ENCODE measurements at places on chromosomes 2 and 18.

DNA sequence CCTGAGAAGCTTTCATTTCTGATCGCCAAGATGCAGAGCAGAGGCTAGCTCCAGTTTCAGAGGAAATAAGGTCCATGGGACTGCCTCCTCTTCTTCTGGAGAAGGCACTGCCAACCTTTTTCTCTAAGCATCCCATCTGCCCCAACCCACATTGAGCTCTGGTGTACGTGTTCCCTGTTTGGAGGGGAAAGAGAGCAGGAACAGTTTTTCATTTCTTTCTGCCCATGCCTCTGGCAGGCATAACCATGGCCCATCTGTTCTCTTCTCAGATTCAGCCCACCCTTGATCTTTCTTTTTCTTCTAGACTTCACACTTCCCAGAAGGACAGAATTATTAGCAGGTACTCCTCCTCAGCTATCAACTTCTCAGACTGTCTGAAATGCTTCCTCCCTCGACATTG is 1110.3 kb upstream of the KLHL29 start:
- no peak for DNase-seq

DNA sequence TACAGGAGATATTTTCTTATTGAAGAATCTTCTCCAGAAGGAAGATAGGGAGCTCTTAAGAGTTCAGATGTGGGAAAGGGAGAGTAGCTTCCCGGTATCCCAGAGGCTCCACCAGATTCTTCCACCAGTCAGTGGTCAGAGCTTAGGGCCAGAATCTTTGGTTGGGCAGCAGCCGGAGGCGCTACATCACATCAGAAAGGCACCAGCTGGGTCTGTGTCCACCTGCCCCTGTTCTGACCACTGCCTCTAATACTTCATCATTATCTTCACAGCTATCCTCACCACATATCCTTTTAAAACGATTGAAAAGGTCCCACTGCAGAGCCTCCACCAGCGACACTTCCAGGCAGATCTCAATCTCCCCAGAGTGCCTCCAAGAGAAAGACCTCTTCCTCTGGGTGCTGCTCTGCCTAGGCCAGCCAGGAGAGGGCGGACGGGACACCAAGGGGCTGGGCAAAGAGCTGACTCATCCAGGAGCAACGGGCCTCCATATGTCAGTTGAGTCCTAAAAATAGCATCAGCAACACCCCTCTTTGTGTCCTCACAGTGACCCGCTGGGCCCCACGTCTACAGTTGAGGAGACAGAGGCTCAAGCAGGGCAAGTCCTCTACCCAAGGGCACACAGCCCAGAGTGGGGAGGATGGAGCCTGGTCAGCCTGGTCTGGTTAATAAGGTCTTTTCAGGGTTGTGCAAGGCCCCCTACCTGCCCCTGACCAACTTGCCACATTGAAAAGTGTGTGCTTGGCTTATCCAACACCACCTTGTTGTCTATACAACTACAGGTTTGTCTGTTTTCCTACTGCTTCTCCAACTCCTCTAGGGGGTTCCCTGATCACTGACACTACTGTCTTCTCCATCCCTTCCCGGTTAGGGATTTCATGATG is 81.2 kb downstream of the ADD2 start:
- DNase-seq = no peak

GRCh38 chr2:233225230-233226068 is 26.0 kb upstream of the ATG16L1 start:
- DNase-seq = no peak

DNA sequence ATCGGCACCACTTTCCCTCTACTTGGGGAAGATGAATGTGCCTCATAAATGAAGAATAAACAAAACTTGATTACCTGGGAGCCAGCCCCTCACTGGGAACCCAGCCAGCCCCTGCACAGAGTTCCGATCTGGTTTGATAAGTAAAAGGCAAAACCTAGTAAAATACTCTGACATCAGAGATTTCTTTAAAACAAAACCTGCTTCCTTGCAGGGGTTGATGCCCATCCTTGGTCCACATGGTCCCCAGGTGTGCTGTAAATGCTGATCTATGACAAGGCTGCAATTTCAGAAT is 218.8 kb upstream of the APCDD1 start:
- no peak for DNase-seq

DNA sequence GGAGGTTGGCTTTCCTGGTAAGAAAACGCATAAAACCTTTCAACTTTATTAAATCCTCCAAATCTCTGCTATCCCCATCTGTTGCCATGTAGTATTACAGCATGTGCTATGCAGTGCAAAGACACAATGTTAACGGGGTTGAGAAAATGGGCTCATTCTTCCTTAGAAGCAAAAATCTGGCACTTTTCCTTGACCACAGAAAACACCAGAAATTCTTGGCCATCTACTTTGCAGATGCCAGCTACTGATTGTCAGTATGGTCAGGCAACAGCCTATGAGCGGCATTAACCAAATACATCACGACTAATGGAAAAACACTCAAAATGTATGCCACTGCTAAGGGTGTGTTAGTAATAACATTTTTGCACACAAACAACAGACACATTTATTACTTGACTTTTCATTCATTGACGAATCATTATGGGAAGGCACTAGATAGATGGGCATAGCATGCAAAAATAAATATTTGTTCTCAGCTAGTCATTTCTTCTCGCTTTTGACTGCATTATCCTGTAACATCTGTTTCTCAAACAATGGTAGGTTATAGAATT is 65.2 kb upstream of the CRIM1 start:
- DNase-seq = no peak

GRCh38 chr18:21146016-21146415 is 34.4 kb upstream of the ROCK1 start:
- no peak for DNase-seq

- DNase-seq = no peak
Observed at GRCh38 chr2:40758401-40759155, 306.7 kb upstream of the SLC8A1 start.

DNA sequence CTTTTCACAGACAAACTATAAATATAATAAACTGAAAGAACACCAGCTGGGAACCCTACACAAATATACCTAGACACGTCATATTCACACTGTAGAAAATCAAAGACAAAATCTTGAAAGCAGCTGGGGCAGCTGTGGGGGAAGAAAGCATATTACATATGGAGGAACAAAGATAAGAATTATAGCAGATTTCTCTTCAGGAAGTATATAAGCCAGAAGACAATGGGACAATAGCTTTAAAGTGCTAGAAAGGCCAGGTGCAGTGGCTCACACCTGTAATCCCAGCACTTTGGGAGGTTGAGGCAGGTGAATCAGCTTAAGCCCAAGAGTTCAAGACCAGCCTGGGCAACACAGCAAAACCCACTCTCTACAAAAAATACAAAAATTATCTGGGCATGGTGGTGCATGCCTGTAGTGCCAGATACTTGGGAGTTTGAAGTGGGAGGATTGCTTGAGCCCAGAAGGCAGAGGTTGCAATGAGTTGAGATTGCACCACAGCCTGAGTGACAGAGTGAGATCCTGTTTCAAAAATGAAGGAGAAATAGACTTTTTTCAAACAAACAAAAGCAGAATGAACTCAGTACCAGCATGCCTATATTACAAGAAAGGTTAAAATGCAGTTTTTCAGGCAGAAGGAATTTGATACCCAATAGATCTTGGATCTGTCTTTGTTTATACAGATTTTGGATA is 26.8 kb upstream of the ERCC3 start:
- no peak for DNase-seq

- DNase-seq = no peak
Observed at GRCh38 chr2:64554117-64554516, 30.0 kb downstream of the AFTPH start.

- no peak for DNase-seq
Observed at GRCh38 chr2:42970151-42970550, 177.8 kb upstream of the HAAO start.

- no peak for DNase-seq
Observed at GRCh38 chr2:153477636-153478288, 800 bp downstream of the RPRM start.

- DNase-seq = no peak
Observed at GRCh38 chr2:105886029-105886454, 141.3 kb downstream of the NCK2 start.

DNA sequence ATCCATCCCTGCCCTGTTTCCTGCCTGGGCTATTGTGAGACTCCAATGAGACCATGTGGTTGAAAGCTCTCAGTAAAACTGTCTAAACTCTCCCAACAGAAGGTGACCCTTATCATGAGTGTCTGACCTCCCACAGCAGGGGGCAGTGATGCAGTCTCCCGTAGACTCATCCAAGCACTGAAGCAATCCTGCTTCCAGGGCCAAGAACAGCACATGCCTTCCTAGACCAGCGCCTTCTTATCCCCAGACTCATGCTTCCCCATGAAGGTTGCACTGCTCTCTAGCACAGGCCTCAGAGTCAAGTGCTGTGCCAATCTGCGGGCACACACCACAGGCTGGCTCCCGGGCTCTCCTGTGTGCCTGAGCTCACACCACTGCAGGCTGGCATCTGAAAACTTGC is 112.3 kb downstream of the TNS1 start:
- DNase-seq = no peak

DNA sequence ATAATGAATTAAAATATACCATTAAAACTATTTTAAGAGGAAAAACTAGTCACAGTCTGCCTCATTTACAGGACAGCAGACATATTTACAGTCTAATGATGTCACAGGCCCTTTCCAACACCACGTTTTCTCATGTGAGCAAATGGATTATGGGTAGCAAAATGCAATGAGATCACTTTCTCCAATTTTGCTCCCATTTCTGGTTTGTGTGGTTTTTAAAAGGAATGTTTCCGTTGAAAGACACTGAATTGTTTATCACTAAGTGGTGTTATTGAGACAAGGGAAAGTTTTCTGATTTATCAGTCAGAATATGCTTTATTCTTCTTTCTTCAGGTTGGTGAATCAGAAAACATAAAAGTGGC is 11.4 kb upstream of the NR4A2 start:
- DNase-seq = no peak

All from CD4-positive, alpha-beta T cell treated with Interleukin-15 for 4 hours (primary cell).